Activated CD4-positive, alpha-beta T cell treated with anti-CD3 and anti-CD28 coated beads for 36 hours (primary cell): ENCODE measurements at places on chromosomes 4 and X.

DNA sequence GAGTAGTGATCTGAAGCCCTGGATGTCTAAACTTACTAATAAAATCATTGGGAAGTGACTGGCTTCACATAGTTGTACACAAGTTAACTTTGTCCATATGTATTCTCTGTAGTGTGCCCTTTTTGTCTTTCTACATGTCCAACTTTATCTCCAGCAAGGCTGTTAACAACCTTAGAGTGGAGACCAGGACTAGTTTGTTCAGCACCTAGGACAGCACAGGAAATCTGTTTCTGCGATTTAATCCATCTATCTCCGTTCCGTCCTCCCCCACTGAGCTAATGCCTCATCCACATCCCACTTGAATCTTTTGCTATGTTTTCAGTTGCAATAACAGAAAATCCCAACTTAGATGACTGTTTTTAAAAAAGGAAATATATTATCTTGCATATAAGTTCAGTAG lies 3.4 kb upstream of the ARR3 start:
- no peak overlapping the region for H3K27ac ChIP-seq
- no peaks in the 10 kb centered on the region for H3K27me3 ChIP-seq
- DNase-seq: no peak
- H3K4me3 ChIP-seq: no peak overlapping the region
- no peaks in the 10 kb centered on the region for H3K4me1 ChIP-seq

- no peak for DNase-seq
- H3K36me3 ChIP-seq: no peaks in the 10 kb centered on the region
Measured at GRCh38 chr4:54495641-54496040, 162.1 kb upstream of the KIT start.

GRCh38 chr4:183599690-183600089 lies 59.3 kb downstream of the RWDD4 start:
- H3K4me3 ChIP-seq: no peak overlapping the region
- H3K36me3 ChIP-seq: no peaks in the 10 kb centered on the region
- no peaks in the 10 kb centered on the region for H3K4me1 ChIP-seq

- no peaks in the 10 kb centered on the region for H3K4me1 ChIP-seq
- DNase-seq: peak; percentile 64
- no peak overlapping the region for H3K4me3 ChIP-seq
- peaks cover 14% of the 10 kb centered on the region for H3K27me3 ChIP-seq
- H3K27ac ChIP-seq: no peak overlapping the region
Measured at GRCh38 chr4:68175562-68176155, 46.0 kb upstream of the TMPRSS11F start.

GRCh38 chr4:152822323-152822722 lies 42.6 kb downstream of the ARFIP1 start:
- H3K4me3 ChIP-seq: no peak overlapping the region
- peaks cover 6% of the 10 kb centered on the region for H3K36me3 ChIP-seq
- H3K27ac ChIP-seq: no peak overlapping the region
- peaks cover 2% of the 10 kb centered on the region for H3K4me1 ChIP-seq

- no peak overlapping the region for H3K4me3 ChIP-seq
- no peaks in the 10 kb centered on the region for H3K4me1 ChIP-seq
- no peak for DNase-seq
- no peak overlapping the region for H3K27ac ChIP-seq
- no peaks in the 10 kb centered on the region for H3K27me3 ChIP-seq
Measured at GRCh38 chr4:57504797-57505530, 394.8 kb upstream of the IGFBP7 start.

DNA sequence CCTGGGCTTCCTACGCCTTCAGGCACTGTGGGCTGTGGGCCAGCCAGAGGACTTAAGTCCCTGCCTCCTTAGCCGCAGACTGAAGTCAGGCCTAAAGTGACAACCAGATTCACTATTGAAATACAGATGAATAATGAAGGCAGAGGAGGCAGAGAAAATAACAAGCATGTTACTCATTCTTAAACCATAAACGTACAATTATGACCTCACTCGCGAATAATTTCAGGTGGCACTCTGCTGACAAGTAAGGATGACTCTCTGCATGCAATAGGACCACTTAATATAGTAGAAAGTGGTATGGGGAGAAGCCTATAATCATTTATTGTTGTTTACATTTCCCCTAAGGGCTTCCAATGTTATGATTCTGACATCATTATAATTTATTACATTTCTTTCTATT lies 409.2 kb upstream of the FGF13 start:
- H3K4me1 ChIP-seq: no peaks in the 10 kb centered on the region
- no peak overlapping the region for H3K27ac ChIP-seq
- no peaks in the 10 kb centered on the region for H3K27me3 ChIP-seq

DNA sequence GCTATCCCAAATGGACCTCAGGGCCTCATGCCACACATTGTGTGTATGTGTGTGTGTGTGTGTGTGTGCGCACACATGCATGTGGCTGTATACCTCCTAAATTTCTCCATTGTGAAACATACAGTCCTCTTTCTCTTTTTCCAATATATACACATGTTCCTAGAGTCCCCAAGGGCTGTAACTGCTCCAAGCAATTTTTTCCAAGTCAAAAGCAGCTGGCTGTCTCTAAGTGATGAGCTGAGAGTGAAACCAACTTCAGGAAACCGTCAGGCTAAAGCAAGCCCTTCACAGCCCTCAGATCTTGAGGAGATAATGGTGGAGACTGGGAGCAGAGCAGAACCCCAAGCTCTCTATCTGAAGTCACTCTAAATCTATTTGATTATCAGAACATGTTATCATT lies 496.1 kb upstream of the DIPK2B start:
- peaks cover 21% of the 10 kb centered on the region for H3K4me1 ChIP-seq
- no peak overlapping the region for H3K27ac ChIP-seq
- H3K36me3 ChIP-seq: no peaks in the 10 kb centered on the region

DNA sequence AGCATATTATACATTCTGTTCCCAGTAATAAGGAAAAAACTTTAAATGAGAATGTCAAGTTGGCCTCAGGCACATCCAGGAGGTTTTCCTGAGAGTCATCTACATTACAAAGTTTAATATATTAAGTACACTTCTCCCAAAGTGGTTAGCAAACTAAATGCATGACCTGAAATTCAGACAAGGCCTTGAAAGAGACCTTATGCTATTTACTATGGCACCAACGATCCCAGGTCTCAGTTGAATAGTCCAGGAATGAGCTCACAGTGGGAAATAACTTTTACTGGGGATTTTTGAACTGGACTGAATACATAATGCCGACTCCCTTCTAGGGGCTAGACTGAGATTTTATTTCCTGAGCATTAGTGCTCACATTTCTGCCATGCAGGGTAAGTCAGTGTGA lies 1577.5 kb upstream of the PCDH7 start:
- H3K27me3 ChIP-seq: no peaks in the 10 kb centered on the region
- no peak for DNase-seq
- no peak overlapping the region for H3K27ac ChIP-seq
- no peaks in the 10 kb centered on the region for H3K4me1 ChIP-seq

DNA sequence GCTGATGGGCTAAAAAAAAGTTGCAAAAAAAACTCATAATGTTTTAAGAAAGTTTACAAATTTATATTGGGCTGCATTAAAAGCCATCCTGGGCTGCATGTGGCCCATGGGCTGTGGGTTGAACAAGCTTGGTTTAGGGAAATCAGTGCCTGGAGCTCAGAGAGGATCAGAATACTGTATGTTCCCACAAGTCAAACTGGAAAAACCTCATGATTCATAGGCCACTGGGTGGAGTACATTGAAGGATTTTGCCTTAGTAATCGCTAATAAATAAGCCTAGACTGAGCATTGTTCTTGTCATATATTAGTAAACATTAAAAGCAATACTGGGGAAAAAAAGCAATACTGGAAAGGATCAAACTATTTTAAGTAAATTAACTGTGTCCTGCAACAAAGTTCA lies 246.3 kb upstream of the TAPT1 start:
- H3K27me3 ChIP-seq: no peaks in the 10 kb centered on the region
- H3K4me1 ChIP-seq: no peaks in the 10 kb centered on the region

- no peak for DNase-seq
- H3K4me3 ChIP-seq: no peak within 1 kb of the TSS
- H3K27ac ChIP-seq: no peak within 1 kb of the TSS
- peaks cover 19% of the 10 kb centered on the region for H3K27me3 ChIP-seq
- H3K36me3 ChIP-seq: no peaks in the 10 kb centered on the region
- no peaks in the 10 kb centered on the region for H3K4me1 ChIP-seq
Measured at GRCh38 chr4:8592366-8593263, at the start of gene CPZ. Gene CPZ (plus strand): TSS chr4:8592765. CDS start chr4:8592834, 69 bp downstream.
